ENCODE measurements at places on chromosomes 12 and 14. TPM values are rescaled to one million over a fixed set of nuclear protein-coding genes. Genes with fewer than 3 reads are reported as not detected.

The GYS2 gene
- total RNA-seq: not detected

The CAPZA3 gene
- total RNA-seq: not detected

The SDR9C7 gene
- not detected for total RNA-seq

The KERA gene
- not detected for total RNA-seq

All from A549 treated with CpdA at 1 μM for 4 hours (cell line).